ENCODE measurements at places on chromosomes 2 and 18.

GRCh38 chr18:24538414-24539264 lies 78.2 kb downstream of the HRH4 start:
- no peak for DNase-seq

DNA sequence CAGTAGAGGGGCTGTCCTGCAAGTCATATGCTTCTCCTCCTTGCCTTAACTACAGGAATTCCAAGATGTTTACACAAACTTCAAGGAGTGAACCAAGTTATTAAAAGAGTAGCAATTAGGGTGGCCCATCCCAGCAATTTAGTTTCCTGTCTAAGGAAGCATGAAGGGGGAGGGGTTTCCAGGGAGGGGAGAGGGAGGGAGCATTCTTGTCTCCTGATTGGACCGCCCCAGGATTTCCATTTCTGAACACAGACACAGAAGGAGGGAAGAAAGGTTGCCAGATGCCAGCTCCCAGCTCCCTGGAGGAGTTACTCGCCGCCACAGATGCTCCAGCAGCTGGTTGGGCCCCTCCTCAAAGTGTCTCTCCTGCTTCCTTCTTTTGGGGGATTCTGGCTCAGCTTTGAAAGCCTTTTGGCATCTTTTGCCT lies 107.6 kb downstream of the TRIB2 start:
- no peak for DNase-seq

DNA sequence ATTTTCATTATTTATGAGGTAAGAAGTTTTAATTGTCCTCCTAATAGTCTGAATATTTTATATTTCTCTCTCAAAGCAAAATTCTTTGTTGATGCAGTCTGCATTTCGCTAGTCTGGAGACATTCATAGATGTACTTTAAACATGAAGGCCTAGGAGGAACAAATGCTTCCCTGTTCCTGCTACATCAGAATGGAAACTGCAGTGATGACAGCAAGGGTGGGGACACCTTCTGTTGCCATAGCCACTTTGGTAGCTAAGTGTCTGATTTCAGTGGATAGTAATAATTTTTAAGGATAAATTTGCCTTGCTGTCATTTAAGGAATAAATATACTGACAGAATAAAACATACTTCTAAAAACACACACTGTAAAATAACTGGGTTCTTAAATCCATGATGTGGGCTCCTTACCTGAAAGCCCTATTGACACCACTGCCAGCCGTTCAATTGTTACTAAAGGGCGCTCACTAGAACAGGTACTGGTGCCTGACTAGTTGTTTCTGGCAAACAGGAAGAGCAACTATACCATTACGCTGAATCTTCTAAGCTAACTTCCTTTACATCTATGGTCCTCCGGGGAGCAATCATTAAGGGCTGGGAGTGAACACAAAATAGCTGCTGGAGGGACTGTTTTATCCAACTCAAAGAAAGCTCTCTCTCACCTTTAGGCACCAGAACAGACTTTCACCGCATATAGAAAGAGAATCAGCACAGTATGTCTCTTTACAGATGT lies 88.2 kb downstream of the TMEM131 start:
- DNase-seq, result no peak

GRCh38 chr2:39537150-39537549 lies 100.1 kb upstream of the MAP4K3 start:
- DNase-seq, result no peak

DNA sequence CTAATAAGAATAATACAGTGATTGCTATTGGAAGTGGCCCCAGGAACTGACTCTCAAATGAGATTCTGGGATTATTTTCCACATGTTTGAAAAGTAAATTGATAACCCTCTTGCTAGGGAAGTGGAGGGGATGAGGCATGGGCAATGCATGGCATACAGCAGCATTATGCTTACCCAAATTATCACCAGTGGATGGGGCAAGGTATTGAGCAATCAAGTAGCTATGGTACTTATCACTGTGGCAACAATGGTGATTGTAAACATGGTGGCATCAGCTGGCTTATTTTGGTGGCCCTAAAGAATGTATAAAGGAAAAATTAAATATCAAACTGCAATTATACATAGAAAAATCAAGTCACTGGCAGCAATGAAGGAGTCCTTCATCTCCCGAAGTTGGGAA lies 155.1 kb downstream of the FIGN start:
- no peak for DNase-seq

GRCh38 chr2:2286592-2286991 lies 44.5 kb downstream of the MYT1L start:
- DNase-seq, result no peak
